Stimulated activated CD4-positive, alpha-beta T cell treated with anti-CD3 and anti-CD28 coated beads, TNF-alpha, amount 100 ng/mL, for 1 hour (primary cell): ENCODE measurements at places on chromosomes 6 and 20.

DNA sequence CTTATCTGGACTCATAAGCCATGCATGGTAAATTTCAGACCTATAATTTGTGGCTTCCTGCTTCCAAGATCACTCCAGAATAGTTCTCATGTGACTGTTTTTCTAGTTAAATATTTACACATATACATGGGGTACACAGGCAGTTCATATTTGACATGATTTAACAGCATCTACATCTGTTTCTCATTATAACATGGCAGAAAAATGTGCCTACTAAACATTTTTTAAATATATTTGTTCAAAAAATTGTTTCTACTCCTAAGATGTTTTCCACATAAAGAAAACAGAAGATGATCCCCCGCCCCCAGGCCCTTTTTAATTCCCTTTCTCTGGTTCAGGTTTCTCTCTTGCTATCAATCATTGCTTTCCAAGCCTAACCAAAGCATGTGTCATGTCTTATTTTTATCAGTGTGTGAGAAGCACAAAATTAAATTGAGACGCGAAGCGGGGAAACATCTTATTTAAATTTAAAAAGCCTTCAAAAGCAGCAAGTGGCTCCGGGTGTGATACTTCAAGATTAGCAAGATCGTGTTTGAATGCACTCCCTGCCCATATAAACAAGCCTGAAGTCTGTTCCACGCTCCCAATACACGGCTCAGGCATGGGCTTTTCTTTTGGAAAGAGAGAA is 37.3 kb downstream of the IPCEF1 start:
- no peak for DNase-seq

DNA sequence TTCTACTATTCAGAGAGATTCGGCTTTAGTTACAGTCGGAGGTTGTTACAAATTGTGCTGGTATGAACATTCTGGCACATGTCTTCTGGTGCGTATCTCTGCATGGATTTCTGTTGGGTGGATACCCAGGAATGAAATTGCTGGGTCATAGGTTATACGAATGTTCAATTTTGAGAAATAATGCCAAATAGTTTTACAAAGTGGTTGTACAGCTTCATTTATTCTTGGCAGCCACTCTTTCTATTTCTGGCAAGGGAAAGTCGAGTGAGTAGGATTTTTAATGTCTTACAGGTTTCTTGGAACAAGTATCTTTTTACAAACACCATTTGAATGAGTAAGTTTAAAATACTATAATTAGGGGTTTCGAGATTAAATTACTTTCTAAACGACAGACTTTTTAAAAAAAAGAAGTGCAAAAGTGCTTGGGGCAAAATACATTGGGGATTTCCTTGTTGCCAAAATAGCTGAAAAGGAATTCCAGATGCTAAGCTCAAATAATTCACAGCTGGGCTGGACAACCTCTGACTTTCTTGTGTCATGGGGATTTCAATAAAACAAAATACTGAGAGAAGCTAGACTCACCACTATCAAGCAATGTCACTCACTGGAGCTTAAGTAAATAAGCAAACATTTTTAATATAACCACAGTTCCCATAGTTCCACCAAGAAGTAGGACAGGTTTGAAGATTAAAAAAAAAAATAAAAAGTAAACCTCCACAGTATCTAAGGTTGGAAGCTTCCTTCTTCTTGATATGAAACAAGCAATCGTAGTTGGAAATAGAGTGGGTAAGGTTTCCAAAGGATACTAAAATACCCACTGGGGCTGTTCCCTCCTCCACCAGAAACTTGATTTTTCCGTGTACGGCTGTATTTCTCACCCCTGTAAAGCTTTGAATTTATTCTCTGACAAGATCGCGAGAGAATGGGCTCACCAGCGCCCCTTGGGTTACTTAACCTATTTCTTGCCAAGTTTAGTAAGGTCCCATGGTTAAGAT is 21.6 kb upstream of the GFOD1 start:
- DNase-seq, result no peak

DNA sequence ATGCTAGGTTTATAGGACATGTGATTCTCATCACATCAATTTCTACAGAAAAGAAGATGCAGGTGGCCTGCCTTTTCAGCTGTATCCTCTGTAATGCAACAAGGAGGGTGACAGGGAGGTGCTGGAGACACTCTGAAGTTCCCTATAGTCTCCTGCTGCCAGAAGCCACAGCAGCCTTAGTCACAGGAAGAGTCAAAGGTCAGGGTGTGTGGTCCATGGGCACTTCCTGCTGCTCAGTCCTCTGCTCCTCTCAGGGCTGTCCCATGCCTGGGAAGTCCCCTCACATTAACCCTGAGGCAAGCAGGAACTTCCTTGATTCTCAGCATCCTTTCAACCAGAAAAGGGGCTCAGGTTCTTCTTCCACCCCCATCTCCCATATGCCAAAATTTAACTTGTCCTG is 144.8 kb upstream of the FOXA2 start:
- no peak for DNase-seq

GRCh38 chr6:127606131-127606562 is 29.2 kb downstream of the C6orf58 start:
- DNase-seq, result no peak
